ENCODE measurements at places on chromosomes 5 and 9. TPM values are rescaled to one million over a fixed set of nuclear protein-coding genes. Genes with fewer than 3 reads are reported as not detected.

Gene SLC34A3
- not detected for total RNA-seq

Gene PCDHGB4
- 8.2 TPM for total RNA-seq

Gene PITX1
- total RNA-seq: not detected

DNA sequence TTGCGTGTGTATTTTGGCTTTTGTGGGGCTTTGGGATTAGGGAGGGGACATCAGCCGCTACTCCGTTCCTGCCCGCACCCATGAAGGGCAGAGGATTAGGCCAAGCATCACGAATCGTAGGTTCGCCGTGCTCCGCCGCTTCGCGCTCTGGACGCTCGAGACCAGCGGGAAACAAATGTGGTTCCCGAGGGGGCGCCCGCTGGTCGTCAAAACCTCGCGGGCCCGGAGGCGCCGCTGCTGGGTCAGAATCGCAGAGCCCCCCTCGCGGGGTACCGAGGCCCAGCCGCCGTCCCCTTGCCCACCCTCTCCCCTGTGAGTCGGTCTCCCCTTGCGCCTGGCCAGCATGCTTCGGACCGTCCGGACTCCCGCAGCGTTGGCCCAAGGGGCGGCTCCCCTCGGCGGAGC is 2.3 kb upstream of the PAX5 start:
- no peak for DNase-seq

DNA sequence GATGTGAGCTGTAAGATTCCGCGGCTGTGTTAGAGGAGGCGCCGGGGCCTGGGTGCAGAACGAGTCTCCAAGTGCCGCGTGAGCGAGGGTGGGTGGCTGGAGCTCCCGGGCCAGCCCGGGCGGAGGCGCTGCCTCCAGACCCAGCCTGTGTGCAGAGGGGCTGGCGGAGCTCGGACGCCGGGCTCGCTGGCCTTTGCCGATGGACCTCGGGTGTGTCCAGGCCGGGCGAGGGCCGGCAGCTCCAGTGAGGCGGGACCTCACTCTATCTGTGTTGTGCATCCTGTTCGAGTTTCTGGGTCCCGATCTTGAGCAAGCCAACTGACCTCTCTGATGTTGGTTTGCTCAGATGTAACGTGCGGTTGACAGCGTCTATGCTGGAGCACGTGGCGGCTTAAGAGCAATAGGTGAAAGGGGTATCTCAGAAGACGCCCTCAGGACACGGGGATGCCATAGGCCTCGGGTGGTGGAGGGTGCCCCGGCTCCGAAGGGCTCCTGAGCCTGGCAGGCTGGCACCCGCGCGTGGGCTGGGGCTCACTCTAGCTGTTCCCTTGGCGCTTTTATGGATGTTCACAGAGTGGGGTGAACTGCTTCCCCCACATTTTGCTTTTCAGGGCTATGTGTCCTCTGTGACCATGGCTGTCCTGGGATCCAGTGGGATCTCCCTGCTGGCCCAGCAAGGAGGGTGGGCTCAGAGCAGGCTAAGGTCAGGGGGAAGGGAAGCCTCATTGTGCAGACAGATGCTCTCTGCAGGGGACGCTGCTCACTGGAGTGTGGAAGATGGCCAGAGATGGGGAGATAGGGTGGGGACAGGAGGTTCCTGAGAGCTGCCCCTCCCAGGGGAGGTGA is 69.8 kb downstream of the MRPL36 start:
- DNase-seq: no peak

DNA sequence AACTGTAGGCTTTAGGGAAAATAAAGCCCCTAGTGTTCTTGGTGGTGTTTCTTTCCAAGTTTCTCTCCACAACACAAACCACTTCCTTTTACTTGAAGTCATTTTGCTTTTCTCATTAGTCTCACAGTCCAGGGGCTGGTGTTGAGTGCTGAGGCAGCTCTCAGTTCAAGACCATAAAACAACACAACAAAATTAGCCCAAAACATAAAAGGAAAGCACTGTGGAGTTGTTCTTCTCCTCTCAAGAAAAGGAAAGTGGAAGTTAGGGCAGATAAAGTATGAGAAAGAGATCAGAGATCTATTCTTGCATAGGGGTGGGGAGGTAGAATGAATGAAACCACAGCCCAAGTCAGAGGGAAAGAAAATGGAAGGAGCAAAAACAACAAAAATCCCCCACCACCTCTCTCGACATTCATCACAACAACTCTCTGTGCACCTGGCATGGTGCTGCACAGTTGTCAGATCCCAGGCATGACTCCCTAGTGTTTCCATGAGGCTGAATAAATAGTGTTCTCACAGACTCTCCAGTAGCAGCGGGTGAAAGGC is 569.9 kb downstream of the RAB3C start:
- no peak for DNase-seq

DNA sequence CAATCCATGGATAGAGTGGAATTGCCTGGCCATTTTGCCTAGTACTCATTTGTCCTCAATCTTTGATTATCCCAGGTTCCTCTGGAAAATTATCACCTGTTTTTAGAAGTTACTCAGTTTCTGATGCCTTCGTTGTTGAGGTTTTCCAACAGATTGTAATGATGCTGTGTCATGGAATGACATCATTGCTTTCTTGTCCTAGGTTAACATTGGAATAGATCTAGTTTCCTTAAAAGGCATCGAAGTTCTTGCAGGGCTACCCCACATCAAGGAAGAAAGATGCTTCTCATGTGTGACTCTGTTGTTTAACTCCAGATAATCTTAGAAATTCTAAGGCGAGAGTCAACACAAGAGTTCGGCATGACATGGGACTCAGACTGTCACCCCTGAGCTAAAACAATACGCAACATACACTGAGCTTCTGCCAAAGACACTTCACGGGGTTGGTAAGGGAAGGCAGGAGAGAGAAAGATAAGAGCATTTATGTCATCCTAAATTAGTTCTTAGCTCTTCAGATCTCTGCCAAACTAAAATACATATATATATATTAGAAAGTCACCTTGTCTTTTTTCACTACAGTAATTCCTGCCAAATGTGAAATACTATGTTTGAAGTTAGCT is 293.2 kb upstream of the WWC1 start:
- no peak for DNase-seq

DNA sequence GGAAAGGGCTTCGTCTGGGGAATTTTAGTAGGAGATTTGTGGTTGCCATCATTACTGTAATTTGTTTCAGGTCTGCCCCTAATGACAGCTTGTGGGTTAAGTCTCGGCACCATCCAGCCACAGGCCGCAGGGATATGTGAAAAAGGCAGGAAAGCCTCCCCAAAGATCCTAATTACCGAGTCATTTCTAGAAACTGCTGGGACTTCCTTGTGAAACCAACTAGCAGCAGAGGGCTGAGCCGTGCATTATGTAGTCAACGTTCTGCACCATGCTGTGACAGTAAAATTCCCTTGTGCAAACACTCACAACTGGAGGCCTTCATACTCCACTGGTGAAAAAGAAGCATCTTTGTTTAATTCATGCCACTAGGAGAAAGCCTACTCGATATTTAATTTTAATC is 230.3 kb downstream of the MPDZ start:
- no peak for DNase-seq

- no peak for DNase-seq
Observed at GRCh38 chr5:10467281-10468198, 25.9 kb downstream of the ROPN1L start.
